Activated T-helper 2 cell treated with anti-CD3 and anti-CD28 coated beads, Interferon-gamma antibody, Interleukin-2, Interleukin-4, amounts not matched to agents 10 μg/mL and 5 μg/mL and 100 μg/mL, durations not matched to agents 14 hours and 24 hours and 36 hours (primary cell): ENCODE measurements at places on chromosomes 13 and 19.
A peak's percentile ranks its signal among the peaks of the same experiment; 100 is the strongest.

GRCh38 chr13:75825161-75825560 lies 189.0 kb downstream of the LMO7 start:
- DNase-seq: no peak

GRCh38 chr19:38277969-38278680 lies 13.8 kb downstream of the SPINT2 start:
- no peak for DNase-seq

DNA sequence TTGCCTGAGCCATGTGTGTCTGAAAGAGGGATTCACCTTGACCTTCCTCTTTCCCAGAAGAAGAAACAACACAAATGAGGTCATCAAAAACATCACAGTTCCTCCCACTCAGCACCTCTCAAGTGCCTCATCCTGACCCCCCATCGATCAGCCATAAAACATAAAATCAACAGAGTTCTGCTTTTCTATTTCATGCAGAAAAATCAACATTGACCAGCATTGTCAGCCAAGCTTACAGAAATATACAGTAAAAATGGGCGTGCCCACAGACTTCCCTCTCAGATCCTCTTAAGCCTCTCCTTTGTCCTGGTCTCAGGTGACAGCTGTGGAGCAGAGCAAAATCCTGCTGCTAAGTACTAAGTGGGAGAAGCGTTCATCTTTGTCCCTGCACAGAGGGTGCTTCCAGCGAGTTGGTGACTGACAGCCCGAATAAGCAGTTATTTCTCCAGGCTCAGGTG lies 213.3 kb downstream of the OLFM4 start:
- no peak for DNase-seq

GRCh38 chr13:98930151-98930591 lies 47.7 kb downstream of the DOCK9 start:
- no peak for DNase-seq

GRCh38 chr13:33233547-33233946 lies 52.0 kb downstream of the STARD13 start:
- no peak for DNase-seq

DNA sequence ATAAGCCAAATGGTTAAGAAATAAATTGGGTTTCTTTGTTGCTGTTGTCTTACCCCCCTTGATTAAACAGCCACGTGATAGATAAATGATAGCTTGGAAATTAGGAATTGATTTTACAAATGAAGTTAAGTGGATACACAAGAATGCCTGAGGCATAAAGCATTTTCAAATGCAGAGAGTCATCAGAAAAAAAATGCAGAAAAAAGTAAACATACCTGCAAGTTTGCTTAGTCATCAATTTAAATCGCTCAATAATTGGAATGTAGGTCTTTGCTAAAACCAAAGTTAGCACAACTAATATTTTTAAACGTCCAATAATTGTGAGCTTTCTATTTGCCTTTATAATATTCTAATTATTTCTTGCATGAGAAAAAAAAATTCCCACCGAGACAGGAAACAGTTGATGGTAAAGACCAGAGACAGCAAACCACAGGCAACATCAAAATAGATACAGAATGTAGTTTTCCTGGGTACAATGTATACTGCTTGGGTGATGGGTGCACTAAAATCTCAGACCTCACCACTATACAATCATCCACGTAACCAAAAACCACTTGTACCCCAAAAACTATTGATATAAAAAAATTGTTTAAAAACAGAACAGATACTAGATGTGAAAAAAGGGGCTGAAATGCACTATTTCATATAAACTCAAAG lies 924.0 kb downstream of the PCDH9 start:
- no peak for DNase-seq

GRCh38 chr19:53865523-53865917 lies 2.2 kb upstream of the MYADM start:
- DNase-seq: no peak

DNA sequence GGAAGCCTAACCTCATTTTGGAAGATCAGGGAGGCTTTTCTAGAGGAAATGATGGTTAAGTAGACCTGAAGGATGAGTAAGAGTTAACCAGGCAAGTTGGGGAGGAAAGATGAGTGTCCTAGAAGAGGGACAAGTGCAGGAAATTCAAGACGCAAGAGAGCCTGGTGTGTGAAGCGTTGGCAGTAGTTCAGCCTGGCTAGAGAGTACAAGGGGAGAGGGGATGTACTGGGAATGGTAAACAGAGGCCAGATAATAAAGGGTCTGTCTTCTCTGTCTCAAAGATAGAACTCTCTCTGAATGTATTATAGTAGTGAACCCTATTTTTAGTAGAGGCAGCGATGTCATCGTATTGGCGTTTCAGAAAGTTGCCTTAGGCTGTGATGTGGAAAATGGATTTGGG lies 9.7 kb downstream of the DPY19L3 start:
- no peak for DNase-seq

GRCh38 chr19:2282062-2282861 lies at the start of gene PEAK3:
Gene PEAK3, minus strand, starts transcription at chr19:2282175. Its CDS starts 1,244 bp downstream, at chr19:2280931.
- DNase-seq: no peak

DNA sequence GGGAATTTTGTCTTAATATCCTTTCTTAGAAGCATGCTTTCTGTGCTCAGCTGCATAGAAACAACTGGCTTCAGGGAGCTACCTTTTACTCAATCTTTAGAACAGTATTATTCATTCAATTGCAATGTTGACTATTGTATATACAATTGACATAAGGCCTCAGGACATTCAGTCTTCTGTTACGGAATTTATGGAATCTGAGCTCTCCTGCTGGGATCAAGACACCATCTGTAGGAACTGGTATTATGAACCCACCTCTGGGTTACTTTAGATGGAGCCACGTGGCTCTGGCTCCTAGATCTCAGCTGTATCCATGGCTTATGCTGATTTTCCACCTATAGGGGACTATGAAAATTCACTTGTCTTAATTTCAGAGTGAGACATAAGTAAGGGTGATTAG lies 716.2 kb upstream of the GPC6 start:
- DNase-seq: no peak

DNA sequence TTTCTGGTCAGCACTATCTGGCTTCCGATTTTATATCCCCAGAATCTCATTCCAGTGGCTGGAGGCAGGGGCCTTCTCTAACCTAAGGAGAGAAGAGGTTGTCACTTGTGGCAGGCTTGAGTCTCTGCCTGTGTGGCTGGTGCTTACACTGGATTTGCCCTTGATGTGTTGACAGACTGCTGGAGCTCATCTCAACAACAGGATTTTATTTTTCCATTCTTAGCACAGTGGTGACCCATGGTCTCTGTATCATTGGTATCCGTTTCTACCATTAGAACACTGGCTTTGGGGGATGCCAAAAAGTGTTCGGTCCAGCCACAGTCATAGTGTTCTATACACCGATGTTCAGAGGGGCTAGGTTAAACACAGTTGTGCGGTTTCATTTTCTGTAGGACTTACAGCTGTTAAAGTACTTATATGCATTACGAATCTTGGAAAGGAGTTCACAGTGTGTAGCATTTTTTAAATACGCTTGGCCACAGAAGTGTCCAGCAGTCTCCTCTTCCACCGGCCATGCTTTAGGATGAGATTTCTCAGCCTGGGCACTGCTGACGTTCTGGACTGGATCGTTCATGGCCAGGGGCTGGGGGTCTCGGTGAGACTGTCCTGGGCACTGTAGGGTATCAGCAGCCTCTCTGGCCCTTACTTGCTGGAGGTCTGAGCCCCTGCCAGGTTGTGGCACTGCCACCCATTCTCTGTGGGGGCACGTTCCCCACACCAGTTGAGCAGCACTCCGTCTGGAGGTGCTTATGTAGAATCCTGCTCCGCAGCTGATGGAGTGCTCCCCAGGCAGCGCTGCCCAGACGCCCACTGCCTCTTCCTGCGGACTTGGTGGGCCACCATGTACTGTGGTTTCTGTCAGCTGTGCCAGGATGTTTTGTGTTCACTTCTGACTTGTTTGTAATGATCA lies 41.4 kb upstream of the TEX29 start:
- no peak for DNase-seq

GRCh38 chr13:34864671-34865070 lies 77.4 kb upstream of the NBEA start:
- no peak for DNase-seq

DNA sequence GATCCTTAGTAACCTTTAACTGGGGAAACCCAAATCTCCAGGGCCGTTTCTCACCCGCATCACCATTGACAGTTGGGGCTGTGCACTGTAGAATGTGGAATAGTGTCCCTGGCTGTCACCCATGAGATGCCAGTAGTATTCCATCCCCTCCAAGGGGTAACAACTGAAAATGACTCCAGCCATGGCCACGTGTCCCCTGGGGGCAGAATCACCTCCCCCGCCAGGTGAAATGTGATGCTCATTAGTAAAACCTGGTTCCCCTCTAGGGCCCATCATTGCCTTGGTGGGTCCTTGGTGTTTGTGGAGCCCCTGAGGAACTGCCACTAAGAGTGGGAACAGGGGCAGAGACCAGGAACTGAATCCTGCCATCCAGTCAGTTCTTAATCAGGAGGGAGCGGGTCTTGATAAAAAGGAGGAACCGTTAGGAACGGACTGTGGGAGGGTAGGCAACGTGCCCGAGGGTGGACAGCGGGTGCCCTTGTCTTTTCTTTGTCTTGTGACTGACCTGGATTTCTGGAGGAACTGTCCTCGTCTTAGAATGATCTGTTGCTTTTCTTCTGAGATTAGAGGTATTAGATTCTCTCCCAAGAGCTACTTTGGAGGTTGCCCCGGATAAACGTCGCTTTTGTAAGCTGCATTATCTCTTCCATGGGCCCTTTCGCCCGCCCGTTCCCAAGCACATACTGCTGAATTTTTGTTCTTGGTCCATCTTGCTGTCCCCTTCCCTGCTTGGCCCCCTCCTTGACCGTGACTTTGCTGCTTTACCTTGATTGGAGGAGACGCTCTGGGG lies 3.5 kb downstream of the MYO9B start:
- no peak for DNase-seq

- DNase-seq: no peak
These were observed 1183.3 kb downstream of the SLITRK1 start for GRCh38 chr13:82698941-82699340.

DNA sequence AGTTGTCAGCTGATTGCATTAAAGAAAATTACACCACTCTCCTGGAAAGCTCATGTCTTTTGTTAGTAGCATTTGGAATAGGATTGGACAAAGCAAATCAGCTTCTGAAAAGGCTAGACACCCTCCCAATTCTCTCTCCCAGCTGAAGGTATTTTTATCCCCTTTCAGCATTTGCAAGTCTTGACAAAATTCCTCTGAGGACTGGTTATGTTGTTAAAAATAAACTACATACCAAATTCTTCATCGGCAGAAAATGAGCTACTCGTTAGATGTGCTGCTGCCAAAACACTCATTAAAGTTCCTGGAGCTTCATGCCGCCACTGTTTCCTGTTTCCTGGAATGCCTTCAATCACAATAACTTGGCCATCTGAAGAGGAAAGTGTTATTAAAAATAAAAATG lies 37.1 kb downstream of the UTP14C start:
- no peak for DNase-seq

DNA sequence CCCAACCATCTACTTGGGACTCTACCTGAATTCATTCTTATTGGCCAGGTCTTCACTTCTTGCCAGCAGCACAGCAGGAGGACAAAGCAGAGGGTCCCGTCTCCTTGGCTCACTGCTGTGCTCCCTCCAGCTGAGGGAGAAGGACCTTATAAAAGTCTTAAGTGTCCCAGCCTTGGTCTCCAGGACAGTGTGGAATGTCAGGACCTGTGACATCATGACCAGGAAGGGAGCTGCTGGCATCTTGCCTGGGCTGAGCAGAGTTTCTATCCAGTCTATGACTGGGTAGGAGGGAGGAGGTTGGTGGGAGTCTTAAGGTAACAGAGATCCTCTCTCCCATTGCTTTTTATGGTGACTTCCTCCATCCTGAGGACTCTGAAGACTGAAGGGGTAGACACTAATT lies 56.6 kb upstream of the ANKRD10 start:
- no peak for DNase-seq

DNA sequence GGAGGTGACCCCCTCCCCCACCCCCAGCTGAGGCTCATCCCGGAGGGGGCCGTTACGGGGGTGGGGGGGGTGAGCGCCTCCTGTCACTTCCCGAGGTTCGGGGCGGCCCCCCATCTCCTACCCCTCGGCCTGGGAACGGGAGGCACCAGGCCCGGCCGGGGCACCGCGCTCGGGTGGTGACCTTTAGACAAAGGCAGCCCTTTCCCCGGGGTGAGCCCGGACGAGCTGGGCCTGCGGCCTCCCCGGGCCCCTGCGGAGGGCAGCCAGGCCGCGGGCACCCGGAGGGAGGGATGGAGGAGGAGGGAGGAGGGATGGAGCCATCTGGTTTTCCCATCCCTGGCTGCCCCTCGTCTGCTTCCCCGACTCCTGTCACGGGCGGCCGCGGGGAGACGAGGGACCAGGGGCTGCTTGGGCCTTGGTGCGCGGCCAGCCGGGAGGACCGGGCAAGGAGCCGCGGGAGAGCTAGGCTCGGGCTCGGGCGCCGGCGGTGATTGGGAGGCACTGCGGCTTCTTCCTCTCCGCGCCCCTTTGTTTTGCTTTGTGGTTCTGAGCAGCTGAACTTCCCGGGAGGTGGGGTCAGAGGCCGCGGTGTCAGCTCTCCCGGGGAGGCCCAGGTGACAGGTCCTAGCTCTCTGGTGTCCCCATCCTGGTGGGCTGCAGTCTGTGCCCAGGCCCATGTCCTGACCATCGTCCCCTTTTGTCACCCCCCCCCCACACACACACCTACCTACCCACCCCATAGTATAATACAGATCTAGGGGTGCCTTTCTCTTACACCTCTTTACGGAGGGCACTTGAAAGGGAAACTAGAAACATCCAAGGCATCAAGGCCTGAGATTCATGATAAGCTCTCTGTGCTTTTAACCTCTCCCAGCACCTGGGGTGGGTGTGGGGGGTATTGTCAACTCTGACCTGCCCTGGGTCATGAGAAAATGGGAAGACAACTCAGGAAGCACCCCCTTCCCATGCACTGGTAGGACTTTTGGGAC lies 1.3 kb downstream of the BICRA start:
- peak; percentile 48 for DNase-seq

DNA sequence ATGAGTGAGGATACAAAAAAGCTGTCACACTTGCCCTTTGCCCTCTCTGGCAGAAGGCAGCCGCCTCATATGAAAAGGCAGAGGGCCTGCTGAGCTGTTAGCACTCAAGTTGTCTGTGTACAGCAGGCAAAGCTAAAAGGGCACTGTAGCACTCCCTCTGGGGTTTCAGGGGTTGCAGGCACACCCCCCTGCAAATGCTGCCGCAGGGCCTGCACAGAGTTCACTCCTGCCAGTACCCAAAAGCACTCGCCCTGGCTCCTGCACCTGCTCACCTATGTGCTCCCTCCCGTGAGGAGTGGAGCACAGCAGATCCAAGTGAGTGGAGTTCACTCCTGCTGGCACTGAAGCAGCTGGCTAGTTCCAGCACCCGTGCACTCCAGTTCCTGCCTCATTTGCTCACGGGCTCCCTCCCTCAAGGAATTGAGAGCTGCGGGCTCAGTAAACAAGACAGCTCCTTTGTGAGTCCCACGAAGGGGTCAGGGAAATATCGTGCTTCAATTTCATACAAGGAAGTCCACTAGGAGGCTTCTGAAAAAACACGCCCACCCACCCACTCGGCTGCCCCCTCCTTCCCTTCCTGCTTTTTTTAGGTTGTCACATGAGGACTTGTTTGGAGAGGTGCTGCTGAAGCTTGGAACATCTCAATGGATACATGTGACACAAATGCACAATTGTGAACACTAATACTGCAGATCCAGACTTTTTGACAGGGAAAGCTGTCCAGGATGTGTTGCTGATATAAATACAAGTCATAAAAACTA lies 9.9 kb upstream of the RCBTB2 start:
- no peak for DNase-seq
